ENCODE measurements at places on chromosomes 3 and 15.

- DNase-seq = no peak
Observed at GRCh38 chr3:131608741-131609140, 106.0 kb upstream of the MRPL3 start.

DNA sequence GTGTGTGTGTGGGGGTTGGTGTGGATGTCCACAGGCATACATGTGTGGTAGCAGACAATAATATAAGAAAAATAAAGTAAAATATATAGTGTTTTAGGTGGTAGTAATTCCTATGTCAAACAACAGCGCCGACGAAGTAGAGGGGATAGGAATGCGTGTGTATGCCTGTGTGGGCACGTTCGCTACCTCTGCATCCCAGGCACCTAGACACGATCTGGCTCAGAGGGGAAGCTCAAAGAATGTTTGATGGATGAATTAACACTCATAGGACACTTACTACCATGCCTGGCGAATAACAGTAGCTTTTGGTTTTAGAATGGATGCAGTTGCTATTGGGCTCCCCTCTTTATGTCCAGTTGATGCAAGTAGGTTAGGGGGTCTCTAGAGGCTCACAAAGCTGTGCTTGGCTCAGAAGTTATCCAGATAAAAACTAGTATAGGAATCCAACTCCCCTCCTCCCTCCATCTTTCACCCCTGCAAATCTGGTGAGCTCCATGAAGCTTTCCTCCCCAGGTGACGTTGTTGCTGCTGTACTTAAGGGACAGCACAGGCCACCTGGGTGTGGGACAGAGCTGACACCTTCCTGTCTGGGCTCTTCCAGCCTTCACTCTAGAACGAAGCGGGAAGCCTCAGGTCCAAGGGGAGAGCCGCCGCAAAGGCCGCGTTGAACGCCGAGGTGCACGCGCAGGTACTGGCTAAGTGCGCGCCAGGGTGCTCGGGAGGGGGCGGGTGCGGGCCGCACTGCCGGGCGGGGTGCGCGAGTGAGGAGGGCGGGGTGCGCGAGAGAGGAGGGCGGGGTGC is 192.6 kb upstream of the LYSMD4 start:
- peak; percentile 49 for DNase-seq

DNA sequence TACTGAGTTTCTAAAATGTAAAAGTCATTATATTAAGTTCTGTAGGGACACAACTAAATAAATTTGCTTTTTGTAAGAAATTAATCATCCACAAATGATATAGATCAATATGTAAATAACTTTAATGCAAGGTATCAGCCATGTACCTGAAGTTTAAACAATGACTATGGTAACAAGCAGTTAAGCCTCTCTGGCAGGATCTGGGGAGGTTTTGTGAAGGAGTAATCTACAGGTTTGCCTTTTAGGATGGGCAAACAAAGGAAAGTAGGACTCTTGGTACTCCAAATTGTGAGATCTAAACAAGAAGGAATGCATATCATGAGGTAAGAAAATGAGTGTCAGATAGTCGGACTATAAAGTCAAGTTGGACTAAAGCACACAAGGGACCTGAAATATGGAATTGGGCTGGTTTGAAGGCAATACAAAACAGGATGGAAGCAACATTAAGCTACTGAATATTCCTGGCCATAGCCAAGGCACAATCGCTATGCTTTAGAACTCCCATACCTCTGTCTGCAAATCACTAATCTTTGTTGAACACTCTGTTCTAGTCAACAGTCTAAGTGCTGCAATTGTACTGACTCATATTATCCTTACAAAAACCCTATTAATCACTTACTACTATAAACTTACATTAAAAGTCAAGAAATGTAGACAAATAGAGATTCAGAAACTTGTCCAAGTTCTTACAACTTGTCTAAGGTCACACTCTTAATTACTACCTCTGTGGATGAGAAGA is 412.8 kb downstream of the DIPK2A start:
- no peak for DNase-seq

- DNase-seq = no peak
Observed at GRCh38 chr3:35448681-35449080, 190.6 kb upstream of the ARPP21 start.

GRCh38 chr3:97712919-97713318 is 51.6 kb upstream of the ARL6 start:
- DNase-seq = no peak

- no peak for DNase-seq
Observed at GRCh38 chr3:42473083-42473932, 29.1 kb upstream of the VIPR1 start.

- no peak for DNase-seq
Observed at GRCh38 chr3:112639455-112640225, 1.3 kb downstream of the CCDC80 start.

GRCh38 chr3:148428862-148429605 is 268.7 kb upstream of the AGTR1 start:
- DNase-seq = no peak

DNA sequence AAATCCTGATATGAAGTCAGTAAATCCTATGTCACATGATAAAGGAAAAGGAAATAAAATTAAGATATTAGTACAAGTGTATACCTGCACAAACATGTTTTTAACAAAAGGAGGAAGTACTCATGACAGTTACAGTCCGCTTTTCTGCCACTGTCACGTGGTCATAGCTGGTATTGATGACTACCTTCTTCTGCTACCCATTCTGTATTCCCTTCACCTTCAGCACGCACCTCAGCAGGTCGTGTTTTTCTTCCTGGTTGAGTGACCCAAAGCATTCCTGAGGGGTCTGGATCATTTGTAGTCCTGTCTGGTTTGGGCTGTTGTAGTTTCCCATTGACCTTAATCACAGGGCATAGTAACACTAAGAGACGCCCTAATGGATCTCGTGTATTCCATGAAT is 35.3 kb upstream of the P2RY12 start:
- DNase-seq = no peak

- no peak for DNase-seq
Observed at GRCh38 chr3:150746791-150747590, 16.0 kb downstream of the SIAH2 start.

- no peak for DNase-seq
Observed at GRCh38 chr3:112604536-112604935, 36.4 kb downstream of the CCDC80 start.

DNA sequence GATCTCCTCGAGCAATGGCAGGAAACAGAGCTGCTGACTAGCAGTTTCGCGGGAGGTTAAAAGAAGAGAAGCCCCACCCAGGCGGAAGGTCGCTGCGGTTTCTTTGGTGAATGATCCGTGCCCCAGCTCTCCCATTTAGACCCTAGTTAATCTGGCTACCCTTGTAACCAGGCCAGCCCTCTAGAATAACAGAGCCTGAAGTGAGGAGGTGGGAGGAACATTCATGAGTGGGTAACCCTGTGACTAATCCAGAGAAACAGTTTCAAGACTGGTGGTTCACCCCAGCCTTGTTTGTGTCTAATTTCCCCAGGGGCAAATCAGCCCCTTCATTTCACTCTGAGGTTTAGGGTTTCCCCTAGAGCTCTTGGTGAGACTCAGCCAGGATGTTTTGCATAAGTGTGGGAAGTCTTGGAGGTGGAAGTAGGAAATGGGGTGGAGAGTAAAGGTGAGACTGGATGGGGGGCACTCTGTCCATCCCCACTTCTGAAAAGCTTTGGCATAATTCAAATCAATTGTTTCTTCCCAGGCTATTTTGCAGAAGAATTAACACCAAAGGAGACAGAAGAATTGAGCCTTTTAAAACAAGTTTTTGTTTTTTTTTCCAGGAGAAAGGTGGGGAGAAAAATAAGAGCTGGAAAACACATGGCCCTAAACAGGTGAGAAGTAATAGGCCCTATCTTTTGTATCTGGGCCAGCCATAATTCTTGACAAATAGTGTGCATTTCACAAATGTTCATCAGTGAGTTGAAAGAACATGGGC is 303.1 kb downstream of the RPLP1 start:
- no peak for DNase-seq

DNA sequence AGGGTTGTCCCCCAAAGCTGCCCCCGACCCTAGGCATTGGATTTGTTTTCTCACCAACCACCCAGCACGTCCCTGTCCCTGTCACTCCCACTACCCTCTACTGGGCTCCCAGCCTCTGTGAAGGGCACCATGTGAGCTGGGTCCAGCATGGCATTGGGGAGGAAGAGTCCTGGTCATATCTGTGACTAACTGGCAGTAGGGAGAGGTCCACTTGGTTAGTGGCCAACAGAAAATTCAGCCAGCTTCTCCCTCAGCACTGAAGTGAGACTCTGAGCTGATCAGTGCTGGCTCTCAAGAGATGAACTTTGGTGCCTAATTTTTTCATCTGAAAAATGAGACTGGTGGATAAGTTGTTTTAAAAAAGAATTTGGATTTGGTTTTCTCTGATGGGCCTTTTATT is 11.3 kb upstream of the KIF23 start:
- DNase-seq = no peak

DNA sequence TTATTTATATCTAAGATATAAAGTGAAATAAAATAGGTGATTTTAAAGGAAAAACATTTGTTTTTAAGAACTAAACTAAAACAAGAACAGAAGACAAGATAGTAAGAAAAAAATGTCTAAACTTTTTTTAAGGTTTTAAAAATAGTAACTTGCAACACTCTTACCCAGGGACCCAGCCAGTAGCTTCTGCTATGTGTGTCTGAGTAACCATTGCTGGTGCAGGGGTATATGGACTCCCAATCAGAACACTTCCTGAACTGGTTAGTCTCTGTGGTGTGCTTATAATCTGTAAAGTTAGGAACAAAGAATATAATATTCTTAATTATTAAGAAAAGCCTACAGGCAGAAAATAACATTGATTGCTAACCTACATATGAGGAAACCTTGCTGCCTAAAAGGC is 118.4 kb downstream of the ATP1B3 start:
- DNase-seq = no peak

- no peak for DNase-seq
Observed at GRCh38 chr15:65091946-65092770, 15.6 kb downstream of the KBTBD13 start.

DNA sequence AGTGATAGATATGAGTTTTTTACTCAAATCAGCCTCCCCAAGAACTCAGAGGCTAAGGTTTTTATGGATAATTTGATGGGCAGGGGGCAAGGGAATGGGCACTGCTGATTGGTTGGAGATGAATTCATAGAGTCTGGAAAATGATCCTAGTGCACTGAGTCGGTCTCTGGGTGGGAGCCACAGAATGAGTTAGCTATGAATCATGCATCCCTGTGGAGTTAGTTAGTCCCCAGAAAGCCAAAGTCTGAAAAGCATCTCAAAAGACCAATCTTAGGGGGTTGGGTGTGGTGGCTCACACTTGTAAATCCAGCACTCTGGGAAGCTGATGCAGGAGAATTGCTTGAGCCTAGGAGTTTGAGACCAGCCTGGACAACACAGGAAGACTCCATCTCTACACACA is 516.1 kb downstream of the AGBL1 start:
- no peak for DNase-seq

DNA sequence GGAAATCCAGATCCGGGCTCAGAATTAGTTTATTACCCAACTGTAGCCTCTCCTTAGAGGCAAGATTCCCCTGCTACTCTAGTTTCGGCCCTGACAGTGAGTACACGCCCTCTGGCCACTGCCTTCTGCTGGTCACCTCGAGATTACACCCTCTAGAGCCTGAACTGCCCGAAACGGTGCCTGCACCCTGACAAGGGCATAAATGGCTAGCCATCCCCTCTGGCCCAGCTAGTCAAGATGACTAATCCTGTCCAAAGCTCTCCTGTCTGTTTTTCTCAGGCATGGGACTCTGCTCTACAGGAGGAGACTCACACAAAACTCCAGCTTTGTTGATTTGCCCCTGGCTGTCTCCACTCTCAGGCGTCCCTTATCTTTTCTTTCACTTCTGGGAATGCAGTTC is 150.5 kb upstream of the UBE2E2 start:
- DNase-seq = no peak

GRCh38 chr3:156509189-156510174 is 45.4 kb downstream of the SSR3 start:
- peak; percentile 40 for DNase-seq

GRCh38 chr15:67086637-67086914 is 21.2 kb downstream of the SMAD3 start:
- no peak for DNase-seq

- peak; percentile 26 for DNase-seq
Observed at GRCh38 chr3:194134757-194135515, 1.0 kb upstream of the HES1 start.

DNA sequence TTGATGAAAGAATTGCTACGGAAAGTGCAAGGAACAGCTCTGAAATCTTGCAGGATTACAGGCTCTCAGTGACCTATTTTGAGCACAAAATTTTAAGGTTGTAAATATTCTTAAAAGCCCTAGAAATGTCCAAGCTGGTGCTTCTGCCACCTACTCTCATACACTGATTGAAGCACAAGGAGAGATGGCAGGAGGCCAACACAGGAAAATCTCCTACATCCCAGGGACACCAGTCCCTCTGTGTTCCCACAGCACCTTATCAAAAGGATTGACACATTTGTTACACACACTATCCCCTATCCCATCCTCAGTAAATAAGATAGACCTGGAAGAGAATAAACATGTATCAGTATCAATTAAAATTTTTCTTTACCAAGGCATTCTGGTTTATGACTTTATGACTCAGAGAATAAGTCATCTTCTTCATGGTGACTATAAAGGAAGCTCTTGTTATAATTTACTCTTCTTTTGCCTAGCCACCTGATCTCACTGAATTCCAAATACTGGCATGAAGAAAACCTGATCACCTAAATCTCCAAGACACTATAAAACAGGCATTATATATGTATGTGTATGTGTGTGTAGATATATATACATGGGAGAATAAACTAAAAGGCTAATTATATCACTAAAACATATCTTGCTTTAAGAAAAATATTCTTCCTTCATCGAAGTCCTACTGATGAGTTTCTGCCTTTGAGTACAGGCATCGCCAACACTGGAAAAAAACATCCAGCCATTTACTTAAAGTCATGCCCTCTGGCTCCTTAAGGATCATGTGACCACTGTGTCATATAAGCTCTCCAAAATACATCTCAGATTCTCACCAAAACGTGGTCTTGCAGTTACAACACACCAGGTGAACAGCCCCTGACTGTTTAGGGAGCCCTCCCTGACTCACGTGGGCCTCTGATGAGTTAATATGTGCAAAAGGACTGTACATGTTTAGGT is 208.1 kb upstream of the NR2F2 start:
- DNase-seq = no peak

GRCh38 chr15:42577514-42578031 is 2.2 kb downstream of the STARD9 start:
- no peak for DNase-seq

- DNase-seq = no peak
Observed at GRCh38 chr3:177642042-177642803, 444.9 kb upstream of the TBL1XR1 start.

GRCh38 chr15:67967871-67968431 is 86.2 kb upstream of the PIAS1 start:
- no peak for DNase-seq

DNA sequence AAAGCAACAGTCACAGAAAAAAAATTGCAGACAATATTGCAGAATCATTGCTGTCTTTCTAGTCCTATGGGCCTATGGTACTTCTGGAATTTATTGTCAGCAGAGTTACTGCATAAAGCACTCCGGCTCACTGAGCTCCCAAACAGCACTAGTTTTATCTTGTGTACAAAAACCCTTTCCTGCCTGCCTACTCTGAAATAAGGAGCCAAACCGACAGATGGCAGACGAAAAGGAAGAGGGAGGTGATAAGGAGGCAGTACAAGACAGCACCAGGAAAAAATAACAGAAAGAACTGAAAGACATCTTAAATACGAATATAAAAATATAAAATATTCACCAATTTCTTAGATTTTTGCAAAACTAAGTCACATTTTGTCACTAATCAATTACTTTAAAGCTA is 15.6 kb downstream of the HERC1 start:
- peak; percentile 81 for DNase-seq

All from hematopoietic multipotent progenitor cell treated with erythropoietin and hydrocortisone succinate and interleukin-3 and kit ligand, for 17 days (in vitro differentiated cells).